CD8-positive, alpha-beta T cell (primary cell): ENCODE measurements at places on chromosomes 3 and 15. TPM values are rescaled to one million over a fixed set of nuclear protein-coding genes. Genes with fewer than 3 reads are reported as not detected.

RBM6 gene
- total RNA-seq: 95.0 TPM

BRK1 gene
- total RNA-seq: 31.5 TPM

EXOG gene
- 16.5 TPM for total RNA-seq

FAM81A gene
- not detected for total RNA-seq

HDC gene
- not detected for total RNA-seq

PRR20G gene
- total RNA-seq: not detected

ACKR4 gene
- total RNA-seq: 0.17 TPM

GOLGA8J gene
- not detected for total RNA-seq

FBN1 gene
- 0.11 TPM for total RNA-seq

SLC15A2 gene
- 0.97 TPM for total RNA-seq

DNA sequence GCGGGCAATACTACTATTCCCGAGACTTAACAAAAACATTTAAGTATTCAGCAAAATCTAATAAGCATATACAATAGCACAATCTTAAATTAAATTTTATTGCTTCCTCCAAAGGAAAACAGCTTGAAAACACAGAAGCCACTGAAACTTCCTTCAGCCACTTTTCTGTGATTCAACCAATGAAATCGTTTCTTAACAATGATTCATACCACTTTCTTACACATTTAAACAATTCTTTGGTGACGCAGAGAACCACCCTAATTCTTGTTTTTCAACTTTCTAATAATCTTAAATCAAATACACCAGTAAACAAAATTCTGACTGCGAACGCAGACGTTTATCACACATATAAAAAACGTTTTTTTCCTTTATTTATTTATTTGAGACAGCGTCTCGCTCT is 4.1 kb downstream of the TJP1 start:
- DNase-seq: no peak

- DNase-seq: no peak
Observed at GRCh38 chr15:74913041-74913440, 6.4 kb upstream of the FAM219B start.

GRCh38 chr3:24505691-24506550 is 11.3 kb upstream of the THRB start:
- DNase-seq: no peak

GRCh38 chr15:31325595-31326155 is 960 bp upstream of the KLF13 start:
- peak; percentile 28 for DNase-seq

- DNase-seq: no peak
Observed at GRCh38 chr3:35413483-35413882, 225.8 kb upstream of the ARPP21 start.

DNA sequence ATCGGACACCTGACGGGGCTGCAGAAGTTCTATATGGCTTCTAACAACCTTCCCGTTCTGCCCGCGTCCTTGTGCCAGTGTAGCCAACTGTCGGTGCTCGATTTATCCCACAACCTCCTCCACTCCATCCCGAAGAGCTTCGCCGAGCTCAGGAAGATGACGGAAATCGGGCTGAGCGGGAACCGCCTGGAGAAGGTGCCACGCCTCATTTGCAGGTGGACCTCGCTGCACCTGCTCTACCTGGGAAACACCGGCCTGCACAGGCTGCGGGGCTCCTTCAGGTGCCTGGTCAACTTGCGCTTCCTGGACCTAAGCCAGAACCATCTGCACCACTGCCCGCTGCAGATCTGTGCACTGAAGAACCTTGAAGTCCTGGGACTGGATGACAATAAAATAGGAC is 9.8 kb upstream of the LRRC34 start:
- DNase-seq: no peak

DNA sequence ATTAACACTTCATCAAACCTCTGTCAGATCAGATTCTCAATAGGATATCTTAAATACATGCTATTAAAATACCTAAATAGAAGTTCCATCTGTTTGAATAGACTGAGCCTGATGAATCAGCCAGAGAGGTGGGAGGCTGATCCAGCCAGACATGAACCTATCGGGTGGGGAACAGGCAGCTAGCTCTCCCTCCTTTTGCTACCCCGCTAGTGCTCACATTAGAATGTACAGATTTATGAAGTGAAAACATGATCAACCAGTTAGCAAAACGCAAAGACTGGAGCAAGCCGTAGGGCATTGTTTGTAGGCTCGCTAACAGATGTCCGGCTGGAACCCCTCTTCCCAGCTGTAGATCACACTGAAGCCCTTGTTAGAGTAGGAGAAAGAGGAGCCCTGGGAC is 54.4 kb downstream of the GTF2E1 start:
- no peak for DNase-seq

DNA sequence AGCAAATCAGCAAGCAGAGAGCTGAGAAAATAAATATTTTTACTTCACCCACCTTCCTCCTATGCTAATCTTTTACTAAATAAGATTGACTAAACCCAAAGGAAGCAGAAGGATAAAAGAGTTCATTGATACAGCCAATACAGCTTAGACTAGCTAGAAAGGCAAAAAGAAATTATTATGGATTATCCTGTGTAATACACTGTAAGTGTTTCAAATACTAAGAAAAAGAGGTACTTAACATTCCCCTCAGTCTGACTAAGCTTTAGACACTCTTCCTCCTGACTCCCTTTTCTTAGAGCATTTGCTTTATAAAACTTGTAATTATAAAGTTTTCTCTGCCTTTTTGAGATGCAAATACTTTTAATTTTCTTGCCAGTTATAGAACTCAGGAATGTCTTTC is 848.9 kb upstream of the CADM2 start:
- no peak for DNase-seq

DNA sequence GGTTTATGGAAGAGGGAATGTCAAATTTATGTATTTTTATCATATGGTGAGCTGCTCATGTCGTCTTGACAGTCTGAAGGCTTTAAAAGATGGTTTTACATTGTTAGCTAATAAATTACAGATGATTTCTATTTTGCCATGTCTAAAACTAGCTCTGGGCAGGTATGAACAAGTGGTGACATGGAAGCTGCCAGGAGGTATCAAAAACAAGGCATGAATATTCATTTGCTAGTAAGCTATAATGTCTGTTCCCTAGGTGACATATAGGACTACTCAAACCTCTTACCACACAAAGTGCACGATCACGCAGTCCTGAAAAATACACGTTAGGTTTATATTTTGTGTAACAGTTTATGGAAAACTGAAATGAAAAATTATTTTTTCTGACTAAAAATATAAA is 34.8 kb downstream of the ST3GAL6 start:
- no peak for DNase-seq

DNA sequence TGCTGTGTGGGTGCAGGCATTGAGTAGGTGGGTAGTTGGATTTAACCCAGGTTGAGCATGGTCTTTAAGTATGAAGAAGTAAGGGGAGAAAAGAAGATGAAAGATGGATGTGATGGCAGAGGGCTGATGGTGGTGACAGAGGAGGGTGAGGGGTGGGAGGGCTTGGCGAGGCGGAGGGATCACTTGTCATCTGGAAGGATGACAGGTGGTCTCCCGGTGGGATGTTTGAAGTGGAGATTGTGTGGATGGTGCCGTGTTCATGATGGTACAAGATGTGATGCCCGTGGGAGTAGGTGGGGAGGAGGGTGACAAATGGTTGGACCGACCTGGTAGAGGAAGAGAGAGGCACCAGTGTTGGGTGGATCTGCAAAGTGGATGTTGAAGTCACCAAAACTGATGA is 208.8 kb downstream of the RPLP1 start:
- DNase-seq: no peak

DNA sequence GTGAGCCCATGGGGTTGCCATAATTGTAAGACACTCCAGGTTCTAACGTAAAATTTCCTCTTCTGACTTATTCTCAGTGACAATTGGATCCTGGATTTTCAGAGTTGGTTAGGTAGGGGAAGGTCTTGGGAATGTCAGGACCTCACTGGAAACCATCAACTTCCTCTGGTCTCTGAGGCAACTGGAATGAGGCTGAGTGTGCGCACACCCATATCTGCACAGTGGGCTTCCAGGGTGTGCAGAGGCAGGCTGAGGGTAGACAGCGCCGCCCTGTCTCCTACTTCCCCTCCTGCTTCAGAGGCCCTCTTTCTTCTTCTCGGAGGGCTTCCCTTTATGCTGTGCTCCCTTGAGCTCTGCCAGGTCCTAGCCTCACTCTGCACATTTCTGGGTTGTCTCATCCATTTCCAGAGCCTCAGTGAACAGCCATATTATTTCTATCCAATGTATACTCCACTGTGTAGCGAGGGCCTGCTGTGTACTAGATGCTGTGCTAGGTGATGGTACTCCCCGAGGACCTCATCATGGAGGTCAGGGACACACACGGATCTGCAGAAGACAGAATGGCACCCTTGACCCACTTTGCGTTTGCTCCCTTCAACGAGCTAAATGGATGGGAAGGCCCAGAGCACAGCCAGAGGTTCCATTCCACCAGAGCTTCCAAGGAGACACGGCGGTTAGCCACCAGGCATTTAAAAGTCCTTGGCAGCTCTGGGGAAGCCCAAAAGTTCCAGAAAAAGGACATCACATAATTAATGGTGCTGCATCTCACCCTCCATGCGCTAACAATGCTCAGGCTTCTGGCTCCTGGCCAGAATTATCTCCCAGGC is 18.3 kb downstream of the ACAA1 start:
- no peak for DNase-seq

DNA sequence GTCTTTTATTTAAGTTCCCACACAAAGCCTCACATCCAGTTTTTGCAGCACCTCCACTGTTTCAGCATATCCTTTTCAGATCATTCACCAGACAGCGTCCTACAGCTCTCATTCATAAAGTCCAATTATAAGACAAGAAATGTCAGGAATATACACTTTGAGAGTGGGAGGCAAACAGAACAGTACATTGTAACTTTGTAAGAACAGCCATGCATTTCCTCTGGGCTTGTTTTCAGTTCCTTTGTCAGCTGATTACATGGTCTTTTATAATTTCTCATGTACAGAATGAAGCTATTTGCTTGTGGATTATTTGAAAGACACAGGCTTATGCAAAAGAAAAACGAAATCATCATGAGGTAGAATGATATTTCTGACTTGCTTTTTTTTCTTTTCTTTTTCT is 85.7 kb downstream of the SOX2 start:
- DNase-seq: no peak

DNA sequence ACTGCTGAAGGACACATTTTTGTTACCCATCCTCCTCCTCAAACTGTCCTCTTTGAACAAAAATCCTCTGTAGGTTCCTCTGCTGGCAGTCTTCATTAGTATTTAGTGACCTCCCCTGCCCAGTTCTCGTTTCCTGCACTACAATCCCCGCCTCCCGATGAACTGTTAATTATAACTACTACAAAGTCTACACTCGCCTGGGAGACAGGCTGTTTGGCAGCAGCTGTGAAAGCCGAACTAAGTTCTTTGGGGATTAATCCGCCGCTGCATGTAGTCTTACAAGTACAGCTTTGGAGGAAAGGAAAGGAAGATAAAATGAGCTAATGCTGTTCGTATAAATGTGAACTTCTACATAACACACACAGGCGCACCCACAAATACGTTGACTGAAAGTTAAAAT is 160.0 kb upstream of the WNT5A start:
- DNase-seq: no peak

GRCh38 chr15:39820050-39820602 is 37.5 kb upstream of the FSIP1 start:
- no peak for DNase-seq

GRCh38 chr3:159782724-159783421 is 205.8 kb upstream of the IL12A start:
- no peak for DNase-seq

DNA sequence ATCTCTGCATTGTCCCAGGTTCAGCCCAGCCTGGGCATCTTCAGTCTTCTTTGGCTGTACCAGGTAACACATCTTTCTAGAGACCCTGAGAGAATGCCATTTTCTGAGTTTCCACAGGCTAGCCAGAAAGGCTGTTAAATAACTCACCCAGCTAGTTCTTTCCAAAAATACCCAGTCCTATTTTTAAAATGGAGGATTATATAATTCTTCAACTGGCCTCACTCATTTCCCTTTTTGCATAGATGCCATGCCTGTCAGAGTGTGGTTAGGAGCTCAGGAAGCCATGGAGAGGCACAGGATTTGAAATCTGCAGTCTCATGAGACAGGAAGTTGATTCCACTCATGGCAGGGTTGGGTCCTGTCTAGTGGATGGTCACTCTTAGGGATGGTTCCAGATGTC is 39.8 kb downstream of the CEMIP start:
- DNase-seq: no peak

DNA sequence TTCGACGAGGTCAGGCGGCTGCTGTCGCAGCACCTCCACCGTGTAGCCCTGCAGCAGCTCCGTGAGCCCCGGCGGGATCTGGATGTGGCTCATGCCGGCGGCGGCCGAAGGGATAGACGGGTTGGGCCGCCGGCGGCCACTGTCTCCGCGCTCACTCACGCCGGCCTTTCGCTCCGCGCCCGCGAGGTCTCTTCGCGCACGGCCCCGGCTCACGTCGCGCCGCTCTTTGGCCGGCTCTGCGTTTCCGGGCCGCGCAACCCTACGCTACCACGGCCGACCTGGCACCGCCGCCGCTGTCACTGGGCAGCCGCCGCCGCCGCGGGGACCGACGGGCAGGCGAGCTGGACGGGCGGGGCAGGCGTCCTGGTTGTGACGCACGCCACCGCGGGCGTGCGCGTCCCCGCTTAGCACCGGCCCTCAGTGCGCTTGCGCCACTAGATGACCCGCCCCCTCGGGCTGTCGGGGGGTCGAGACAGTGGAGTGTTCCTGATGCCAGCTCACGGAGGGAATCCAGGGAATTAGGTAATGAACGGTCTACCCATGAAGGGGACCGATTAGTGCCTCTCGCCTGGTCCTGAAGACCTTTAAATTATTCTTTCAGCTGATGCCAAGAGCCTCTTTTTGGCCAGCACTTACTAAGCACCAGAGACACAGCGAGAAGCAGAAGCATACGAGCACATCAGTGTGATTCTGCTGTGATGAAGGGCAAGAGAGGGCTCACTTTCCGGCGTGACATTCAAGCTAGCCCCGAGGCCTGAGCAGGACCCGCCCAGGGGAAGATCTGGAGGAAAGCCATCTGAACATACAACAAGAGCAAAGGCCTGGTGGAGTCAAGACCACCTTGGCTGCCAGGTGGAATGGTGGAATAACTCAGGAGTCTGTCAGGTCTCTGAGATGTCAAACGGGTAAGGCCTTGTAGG is at the start of gene PRKAR2A:
TSS of gene PRKAR2A (minus strand) at position 371 of the 920 bp plus-strand sequence. CDS start at position 93, 278 bp downstream.
- peak; percentile 77 for DNase-seq
